MG63 (cell line): ENCODE measurements at places on chromosomes 12 and 14. TPM values are rescaled to one million over a fixed set of nuclear protein-coding genes. Genes with fewer than 3 reads are reported as not detected.

SMOC1 gene
- 9.7 and 24.1 TPM in 2 replicates for total RNA-seq

GRCh38 chr14:50796390-50796789, 34.6 kb downstream of the NIN start:
- DNase-seq, result no peak

- no peak for DNase-seq
These were observed 19.5 kb downstream of the GCN1 start for GRCh38 chr12:120175062-120175461.

- DNase-seq, result no peak
These were observed 15.7 kb upstream of the MAX start for GRCh38 chr14:65117769-65118745.
